DND-41 (cell line): ENCODE measurements at places on chromosomes 2 and 18.

DNA sequence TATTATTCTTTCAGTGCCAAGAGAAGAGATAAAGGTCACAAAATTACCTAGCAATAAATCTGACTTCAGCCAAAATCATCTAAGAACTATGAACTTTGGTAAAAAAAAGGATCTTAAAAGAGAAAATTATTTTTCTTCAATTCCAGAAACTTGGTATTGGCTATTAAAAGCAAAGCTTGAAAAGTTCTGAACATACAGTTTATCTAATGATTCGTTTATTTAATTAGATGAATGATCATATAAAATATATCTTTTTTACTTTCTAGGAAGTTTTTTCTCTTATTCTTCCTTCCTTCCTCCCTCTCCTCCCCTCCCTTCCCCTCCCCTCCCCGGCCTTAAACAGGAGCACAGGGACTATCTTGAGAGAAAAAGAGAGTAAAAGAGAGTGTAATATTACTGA is 536.1 kb downstream of the SOX11 start:
- H3K27me3 ChIP-seq, result no peaks in the 10 kb centered on the region
- no peaks in the 10 kb centered on the region for H3K4me1 ChIP-seq
- no peaks in the 10 kb centered on the region for H3K36me3 ChIP-seq
- DNase-seq, result no peak
- no peak overlapping the region for H3K4me3 ChIP-seq
- H3K27ac ChIP-seq, result no peak overlapping the region

- no peaks in the 10 kb centered on the region for H3K36me3 ChIP-seq
- H3K27me3 ChIP-seq, result no peaks in the 10 kb centered on the region
- DNase-seq, result no peak
These were observed 137.8 kb downstream of the LAMA3 start for GRCh38 chr18:23826850-23827620.

- H3K27me3 ChIP-seq, result no peaks in the 10 kb centered on the region
- peaks cover 47% of the 10 kb centered on the region for H3K4me1 ChIP-seq
- peaks cover 45% of the 10 kb centered on the region for H3K36me3 ChIP-seq
- H3K4me3 ChIP-seq, result peak overlapping the region; percentile 87
These were observed 1.7 kb downstream of the CXCR4 start for GRCh38 chr2:136116151-136116812.

- H3K27ac ChIP-seq, result no peak overlapping the region
- peaks cover 52% of the 10 kb centered on the region for H3K4me1 ChIP-seq
- H3K36me3 ChIP-seq, result peaks cover 24% of the 10 kb centered on the region
- H3K27me3 ChIP-seq, result no peaks in the 10 kb centered on the region
- no peak for DNase-seq
- H3K4me3 ChIP-seq, result no peak overlapping the region
These were observed 6.2 kb downstream of the PRKD3 start for GRCh38 chr2:37318401-37318800.

DNA sequence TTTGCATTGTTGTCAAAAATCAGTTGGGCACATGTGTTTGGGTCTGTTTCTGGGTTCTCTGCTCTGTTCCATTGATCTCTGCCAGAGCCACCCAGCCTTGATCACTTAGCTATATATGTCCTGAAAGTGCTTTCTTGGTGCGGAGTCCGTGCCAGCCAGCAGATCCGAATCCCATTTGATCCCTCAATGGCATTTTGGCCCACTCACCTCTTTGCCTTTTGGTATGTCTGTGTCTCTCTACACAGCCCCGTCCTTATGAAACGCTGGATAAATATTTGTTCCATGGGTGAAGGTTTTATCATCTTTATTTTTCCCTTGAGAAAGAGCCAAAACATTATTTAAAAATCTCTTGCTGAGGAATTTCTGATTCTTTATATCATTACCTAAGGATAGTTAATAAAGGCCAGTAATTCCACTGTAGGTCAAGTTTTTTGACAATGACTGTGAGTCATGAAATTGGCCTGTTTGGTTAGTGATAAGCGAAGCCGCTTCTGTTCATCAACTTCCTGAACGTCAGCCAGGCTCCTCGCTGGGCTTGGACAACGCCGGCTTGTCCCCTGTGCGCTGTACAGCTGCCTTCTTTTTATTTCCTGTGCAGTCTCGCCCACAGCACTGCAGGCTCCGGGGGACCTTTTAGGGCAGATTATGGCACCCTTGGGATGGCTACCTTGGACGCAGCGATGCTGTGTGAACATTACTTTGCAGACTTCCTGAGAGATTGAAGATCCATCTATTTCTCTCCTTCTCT is 24.9 kb downstream of the MTCL1 start:
- no peaks in the 10 kb centered on the region; the same call in 1 of the 2 replicates for H3K4me1 ChIP-seq
- H3K4me3 ChIP-seq, result no peak overlapping the region
- no peak for DNase-seq

DNA sequence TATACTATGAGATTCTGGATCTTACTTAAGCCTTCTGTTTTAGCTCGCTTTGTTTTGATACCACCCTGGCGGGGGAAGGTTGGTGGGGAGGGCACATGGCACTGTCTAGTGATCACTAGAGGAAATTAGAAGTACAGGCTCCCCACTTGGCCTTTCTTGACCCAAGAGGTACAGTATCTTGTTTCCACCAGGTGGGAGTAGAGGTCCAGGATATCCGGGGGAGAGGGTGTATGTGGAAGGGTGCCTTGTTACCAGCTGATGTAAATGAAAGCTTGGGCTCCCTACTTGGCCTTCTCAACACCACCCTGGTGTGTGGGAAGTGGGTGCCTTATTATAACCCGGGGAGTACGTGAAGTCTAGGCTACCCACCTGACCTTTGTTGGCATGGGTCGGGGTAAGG is 7.5 kb downstream of the GALNT1 start:
- H3K4me1 ChIP-seq, result no peaks in the 10 kb centered on the region
- H3K27me3 ChIP-seq, result no peaks in the 10 kb centered on the region
- no peak overlapping the region for H3K4me3 ChIP-seq
- no peak for DNase-seq
- H3K27ac ChIP-seq, result no peak overlapping the region

DNA sequence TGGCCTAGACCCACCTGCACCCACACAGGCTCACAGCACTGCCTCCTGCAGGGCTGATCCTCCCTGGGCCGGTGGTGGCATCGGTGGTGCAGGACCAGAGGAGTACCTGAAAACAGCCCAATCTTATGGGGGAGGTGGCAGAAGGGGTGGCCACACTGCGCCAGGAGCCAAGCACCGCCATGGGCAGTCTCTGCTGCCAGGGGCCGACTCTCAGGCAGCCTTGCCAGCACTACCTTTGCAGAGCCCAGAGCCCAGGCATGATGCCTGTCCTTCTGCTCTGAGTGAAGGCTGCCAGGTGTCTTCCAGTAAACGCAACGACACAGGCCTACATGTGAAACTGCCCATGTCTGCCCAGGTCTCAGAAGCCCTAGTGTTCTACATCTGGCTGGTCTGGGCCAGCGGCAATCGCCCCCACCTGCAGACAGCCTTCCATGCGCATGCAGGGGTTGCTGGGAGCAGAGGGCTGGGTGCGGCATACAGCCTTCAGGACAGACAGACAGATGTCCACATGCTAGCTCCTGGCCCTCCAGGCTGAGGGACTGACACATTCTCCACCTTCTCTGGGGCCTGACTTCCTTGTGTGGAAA is 6.8 kb downstream of the HS6ST1 start:
- H3K4me1 ChIP-seq, result peaks cover 78% of the 10 kb centered on the region
- no peak overlapping the region for H3K27ac ChIP-seq
- peaks cover 98% of the 10 kb centered on the region for H3K36me3 ChIP-seq

GRCh38 chr18:809985-810642 is 1.9 kb downstream of the YES1 start:
- DNase-seq, result no peak
- no peaks in the 10 kb centered on the region for H3K27me3 ChIP-seq
- no peaks in the 10 kb centered on the region; the same call in 1 of the 2 replicates for H3K36me3 ChIP-seq
- H3K27ac ChIP-seq, result no peak overlapping the region; the same call in 1 of the 2 replicates
- H3K4me3 ChIP-seq, result peak overlapping the region; percentile 88
